NCI-H460 (cell line): ENCODE measurements at places on chromosomes 7 and 10. TPM values are rescaled to one million over a fixed set of nuclear protein-coding genes. Genes with fewer than 3 reads are reported as not detected.

Gene MRLN
- not detected in 2 replicates for total RNA-seq

Gene CTAGE4
- 0.12 TPM in 2 replicates for total RNA-seq

Gene KIAA1217
- 3.5 and 4.7 TPM in 2 replicates for total RNA-seq

DNA sequence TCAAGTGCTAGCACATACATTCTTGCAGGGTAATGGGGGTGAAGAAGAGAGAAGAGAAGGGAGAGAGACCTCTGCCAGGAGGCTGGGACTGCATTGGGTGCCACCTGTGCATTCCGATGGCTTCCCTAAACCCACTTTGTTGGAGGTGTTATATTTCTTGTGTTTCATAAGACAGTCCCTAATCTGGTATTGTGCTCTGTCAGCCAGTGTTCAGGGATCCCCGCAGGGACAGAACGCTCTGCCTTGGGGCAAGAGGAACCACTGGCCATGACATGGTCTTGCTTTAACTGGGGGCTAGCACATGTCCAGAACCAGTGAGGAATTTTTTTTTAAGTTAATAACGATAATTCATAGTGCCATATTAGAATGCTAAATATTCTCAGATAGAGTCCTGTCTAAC is 365.2 kb upstream of the GALNT17 start:
- DNase-seq: no peak

DNA sequence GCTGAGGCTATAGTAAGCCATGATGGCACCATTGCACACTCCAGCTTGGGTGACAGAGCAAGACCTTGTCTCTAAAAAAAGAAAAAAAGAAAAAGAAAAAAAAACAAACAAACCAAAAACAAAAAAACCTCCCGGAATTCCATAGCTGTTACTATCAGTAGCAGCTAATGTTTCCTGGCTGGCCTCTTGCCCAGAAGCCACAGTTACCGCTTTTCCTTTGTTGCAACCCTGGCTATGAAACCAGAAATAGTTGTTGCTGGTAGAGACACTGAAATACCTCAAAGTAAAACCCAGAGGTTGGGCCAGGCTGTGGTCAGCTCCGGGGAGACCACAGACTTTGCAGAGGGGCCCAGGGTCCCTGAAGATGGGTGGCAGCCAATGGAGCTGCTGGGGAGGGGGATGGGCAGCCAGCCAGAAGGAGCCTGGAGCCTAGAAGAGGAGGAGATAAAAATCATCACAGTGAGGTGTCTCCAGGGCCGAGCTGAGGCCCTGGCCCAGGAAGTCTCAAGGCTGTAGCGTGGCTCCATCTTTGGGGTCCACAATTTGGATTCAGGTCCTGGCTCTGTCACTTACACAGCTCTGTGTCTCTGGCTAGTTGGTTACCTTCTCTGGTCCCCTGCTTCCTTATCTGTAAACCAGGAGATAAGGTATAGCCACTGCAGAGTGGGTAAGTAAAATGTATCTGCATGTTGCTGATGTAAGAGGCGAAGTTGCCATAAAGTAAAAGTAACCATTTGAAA is 3.4 kb upstream of the CHST12 start:
- no peak for DNase-seq

DNA sequence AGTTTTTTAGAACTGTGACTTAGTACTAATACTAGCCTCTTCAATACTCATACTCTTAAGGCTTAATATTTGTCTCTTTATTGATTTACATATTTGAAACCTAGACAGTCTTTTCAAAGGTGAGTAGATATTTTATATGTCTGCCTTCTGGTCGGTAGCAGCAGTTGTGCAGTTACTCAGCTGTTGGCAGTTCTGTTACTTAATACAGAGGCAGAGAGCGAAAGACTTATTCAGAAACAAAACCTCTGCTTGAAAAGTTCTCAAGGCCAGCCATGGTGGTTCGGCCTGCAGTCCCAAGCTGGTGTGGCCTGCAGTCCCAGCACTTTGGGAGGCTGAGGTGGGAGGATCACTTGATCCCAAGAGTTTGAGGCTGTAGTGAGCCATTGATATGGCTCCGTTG is 84.2 kb downstream of the AUTS2 start:
- no peak for DNase-seq

- no peak for DNase-seq
Measured at GRCh38 chr10:82468453-82468852, 593.5 kb downstream of the NRG3 start.
